ENCODE measurements at places on chromosomes 7 and 10. TPM values are rescaled to one million over a fixed set of nuclear protein-coding genes. Genes with fewer than 3 reads are reported as not detected.

DNA sequence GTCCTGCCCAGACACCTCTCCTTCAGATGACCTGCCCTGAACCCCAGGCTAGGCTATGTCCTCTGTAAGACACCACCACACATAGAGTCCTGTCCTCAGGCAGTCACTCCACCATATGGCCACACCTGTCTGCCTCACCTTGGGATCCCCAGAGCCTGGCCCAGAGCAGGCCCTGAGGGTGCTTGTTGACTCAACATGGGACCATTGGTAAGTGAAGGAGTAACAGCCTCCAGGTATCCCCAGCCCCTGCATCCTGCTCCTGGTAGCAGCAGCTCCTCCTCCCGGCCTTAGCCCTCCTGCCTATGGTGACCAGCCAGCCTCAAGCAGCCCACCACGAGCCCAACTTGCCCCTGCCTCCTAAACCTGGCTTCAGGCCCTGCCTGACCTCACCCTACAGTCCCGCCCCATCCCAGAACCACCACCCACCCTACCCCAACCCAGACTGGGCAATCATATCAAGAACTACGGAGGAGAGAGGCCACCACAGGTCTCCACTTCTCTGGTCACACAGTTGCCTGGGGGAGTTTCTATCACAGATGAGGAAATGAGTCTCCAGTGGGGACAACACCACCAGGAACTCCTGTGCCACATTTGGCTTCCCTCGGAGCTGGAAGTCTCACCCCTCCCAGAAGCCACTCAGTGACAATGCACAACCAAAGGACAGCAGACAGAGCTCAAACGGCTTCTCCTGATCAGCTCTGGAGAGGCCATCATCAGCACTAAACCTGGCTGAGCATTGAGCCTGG lies 136.6 kb downstream of the GRID1 start:
- peak; percentile 20 for DNase-seq

- DNase-seq = no peak
Observed at GRCh38 chr10:52923520-52923919, 150.9 kb upstream of the MBL2 start.

The CC2D2B gene
- 0.09 TPM for total RNA-seq

The STEAP2 gene
- total RNA-seq = 1.7 TPM

- DNase-seq = no peak
Observed at GRCh38 chr7:3393862-3394261, 92.8 kb downstream of the SDK1 start.

DNA sequence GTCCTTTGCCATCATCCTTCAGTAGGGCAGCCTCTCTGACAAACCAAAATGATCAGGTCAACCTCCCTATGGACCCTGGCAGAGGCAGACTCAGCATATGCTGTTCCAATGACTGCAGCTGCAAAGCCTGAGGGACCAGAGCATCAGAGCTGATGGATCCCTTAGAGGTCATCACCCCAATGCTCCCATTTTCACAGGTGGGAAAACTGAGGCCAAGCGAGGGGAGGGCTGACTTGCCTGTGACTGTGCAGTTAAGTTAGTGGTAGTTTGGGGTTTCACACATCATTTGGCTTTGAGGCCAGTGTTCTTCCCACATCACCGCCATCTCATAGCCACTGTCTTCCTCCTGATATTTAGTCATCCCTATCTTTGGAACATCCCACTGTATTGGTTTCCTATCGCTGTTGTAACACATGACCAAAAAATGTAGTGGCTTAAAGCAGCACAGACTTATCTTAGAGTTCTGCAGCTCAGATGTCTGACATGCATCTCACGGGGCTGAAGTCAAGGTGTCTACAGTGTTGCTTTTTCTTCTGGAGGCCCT lies 69.3 kb upstream of the PDZD8 start:
- no peak for DNase-seq

The CDK6 gene
- total RNA-seq = 3.2 TPM

DNA sequence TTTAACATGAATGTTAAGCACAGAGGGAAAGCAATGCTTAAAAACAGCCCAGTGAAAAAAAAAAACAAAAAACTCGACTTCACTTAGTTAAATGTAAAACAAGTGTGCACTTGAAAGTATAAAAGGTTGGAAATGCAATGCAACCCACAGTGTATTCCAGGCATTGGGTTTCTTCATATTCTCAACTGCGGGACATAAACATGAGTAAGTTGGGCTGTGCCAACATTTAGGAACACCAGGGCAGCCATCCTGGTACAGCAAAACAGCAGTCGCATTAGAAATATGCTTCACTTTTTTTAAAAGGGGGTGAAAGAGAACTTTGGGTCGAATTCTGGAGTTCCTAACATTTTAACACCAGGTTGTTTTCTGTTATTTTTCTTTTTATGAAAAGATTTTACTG lies 937 bp downstream of the STEAP1 start:
- DNase-seq = no peak

The TBX20 gene
- total RNA-seq = not detected

The C10orf62 gene
- 1.0 TPM for total RNA-seq

The PRSS2 gene
- total RNA-seq = 6.2 TPM

- DNase-seq = no peak
Observed at GRCh38 chr10:11713963-11714362, 28.2 kb upstream of the ECHDC3 start.

GRCh38 chr7:85882335-85882734 lies 695.5 kb upstream of the SEMA3D start:
- no peak for DNase-seq

The AUTS2 gene
- total RNA-seq = 33.5 TPM

DNA sequence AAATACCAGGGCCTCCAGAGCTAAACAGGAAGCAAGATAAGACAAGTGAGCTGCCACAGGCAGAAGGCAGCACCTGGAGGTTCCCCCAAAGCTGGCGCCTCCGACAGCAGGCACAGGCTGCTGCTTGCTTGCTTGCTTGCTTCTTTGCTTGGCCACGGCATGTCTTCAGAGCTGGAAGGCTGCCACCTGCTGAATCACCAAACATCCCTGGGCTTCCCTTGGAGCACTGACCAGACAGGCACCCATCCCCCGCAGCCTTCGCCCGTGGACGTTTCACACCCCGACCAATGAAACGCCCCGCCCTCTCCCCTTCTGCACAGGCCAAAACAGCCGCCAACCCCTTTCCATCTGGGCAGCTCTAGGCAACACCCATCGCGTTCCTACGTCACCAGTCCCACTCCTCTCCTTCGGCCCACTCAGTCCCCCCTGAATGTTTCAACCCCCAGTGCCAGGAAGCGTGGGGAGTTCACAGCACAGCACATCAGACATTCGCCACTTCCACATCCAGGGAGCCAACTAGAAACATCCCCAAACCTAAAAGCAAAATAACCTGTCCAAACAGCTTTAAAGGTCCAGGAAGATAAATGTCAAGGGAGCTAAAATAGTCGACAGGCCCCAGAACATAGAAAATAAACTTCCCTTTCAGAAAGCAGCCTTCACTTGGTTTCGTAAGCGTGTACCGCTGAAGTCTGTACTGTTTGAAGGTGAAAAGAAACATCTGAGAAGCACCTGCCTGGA lies 1.6 kb downstream of the SGMS1 start:
- DNase-seq = peak; percentile 98

- no peak for DNase-seq
Observed at GRCh38 chr10:52906046-52906445, 133.5 kb upstream of the MBL2 start.

DNA sequence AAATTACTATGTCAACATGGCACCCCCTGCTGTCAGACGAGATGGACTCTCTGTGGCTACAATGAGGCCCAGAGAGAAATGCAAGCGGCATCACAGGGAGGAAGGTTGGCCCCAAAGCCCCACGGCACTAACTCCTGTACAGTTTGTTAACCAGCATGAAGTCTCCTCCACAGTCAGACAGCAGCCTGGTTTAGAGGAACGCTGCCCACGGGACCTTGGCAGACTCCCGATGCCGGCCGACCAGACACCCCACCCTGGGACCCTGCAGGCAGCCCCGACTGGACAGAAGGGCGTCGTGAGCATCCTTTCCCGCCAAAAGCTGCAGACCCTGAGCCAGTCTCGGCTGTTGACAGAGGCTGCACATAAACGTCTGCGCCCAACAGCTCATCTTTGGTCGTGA lies 158.8 kb downstream of the DIP2C start:
- no peak for DNase-seq

DNA sequence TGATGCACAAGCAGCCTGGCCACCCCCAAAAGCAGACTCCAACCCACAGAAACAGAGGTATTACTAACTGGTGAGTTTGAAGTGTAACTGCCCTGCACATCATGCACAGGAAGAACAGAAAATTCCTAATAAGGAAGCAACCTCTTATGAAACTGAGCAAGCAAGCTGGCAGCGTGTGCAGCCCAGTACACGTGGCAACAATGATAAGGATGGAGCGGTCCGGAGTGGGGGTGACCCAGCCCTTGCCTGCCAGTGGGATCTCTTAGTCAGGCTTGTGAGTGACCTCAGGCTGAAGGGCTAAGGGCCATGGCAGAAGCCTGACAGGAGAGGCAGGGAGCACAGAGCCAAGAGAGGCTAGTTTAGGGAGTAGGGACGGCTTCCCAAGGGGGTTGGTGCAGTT lies 22.1 kb upstream of the AOAH start:
- DNase-seq = no peak
